Fibroblast of skin of right quadriceps (primary cell): ENCODE measurements at places on chromosomes 16 and 17.
A peak's percentile ranks its signal among the peaks of the same experiment; 100 is the strongest.

GRCh38 chr17:36731811-36732210 is 130.4 kb downstream of the MRM1 start:
- DNase-seq, result no peak

GRCh38 chr17:77581480-77581879 is 377.0 kb upstream of the TNRC6C start:
- peak; percentile 30 for DNase-seq

DNA sequence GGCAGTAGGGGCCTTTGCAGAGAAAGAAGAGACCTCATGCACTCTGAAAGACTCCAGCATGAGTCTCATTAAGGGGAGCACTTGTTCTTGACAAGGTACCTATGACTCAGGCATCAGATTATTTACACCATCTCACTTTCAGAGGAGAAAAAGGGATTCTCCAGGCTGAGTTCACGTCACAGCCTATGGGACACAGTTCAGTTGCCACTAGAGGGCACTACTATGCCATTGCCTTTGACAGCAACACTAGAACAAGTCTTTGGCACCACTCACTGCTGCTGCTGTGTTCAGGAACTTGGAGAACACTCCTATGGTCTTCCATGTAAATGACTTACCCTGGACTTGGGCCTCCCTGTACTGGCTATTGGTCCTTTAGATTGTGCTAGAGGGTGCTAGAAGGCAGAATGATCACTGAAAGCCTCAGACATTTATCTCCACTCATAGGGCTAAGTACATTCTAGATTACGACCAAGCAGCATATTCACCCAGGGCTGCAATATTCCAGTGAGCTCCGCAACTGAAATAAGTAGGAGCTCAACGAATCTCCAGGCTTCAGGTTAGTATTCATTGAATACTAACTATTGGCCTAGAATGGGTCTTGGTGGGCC is 225.1 kb upstream of the CA10 start:
- peak; percentile 23 for DNase-seq

DNA sequence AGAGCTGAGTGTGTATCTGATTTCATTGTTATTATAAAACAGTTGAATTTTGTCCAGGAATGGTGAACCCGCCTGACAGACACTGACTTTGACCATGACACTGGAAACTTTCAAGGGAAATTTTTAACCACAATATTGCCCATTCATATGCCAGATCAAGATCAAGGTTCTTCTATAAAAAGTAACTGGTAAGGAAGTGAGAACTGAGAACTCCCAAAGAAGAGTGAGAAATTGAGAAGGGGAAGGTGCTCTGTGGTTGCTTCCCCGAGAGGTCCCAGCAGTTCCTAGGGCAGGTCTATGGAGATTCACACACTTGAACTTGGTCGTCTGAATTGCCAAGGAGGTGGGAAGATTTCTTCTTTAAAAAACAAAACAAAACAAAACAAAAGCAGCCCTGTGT is 27.3 kb downstream of the SLC6A4 start:
- no peak for DNase-seq

DNA sequence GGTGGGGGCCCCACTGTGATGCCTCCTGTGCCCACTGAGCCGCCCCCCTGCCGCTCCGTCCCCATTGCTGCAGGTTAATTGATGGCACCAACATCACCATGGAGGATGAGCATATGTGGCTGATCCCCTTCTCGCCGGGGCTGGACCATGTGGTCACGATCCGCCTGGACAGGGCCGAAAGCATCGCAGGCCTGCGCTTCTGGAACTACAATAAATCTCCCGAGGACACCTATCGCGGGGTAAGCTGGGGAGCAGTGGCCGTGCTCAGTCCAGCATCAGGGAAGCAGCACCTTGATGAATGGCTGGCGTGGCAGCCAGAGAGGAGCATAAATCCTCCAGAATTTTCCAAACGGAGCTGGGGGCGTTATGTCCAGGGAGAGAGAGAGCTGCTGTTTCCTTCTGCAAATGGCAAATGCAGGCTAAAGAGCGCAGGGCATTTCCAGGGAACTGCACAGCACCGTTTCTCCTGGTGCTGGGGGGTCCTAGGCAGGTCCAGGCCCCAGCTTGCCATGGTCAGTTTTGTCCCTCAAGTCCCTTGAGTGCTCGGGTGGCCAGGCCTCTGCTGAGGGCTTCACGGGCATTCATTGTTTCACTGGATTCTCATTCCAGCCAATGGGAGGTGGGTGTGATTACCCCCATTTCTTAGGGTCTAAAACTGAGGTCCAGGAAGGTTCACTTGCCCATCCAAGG is 216.4 kb downstream of the KATNIP start:
- DNase-seq, result no peak

GRCh38 chr17:67509390-67510287 is 132.6 kb downstream of the PITPNC1 start:
- DNase-seq, result no peak

- DNase-seq, result no peak
These were observed 2.8 kb downstream of the CCL4 start for GRCh38 chr17:36106493-36106835.

GRCh38 chr17:54967621-54968261 is 713 bp downstream of the COX11 start:
- DNase-seq, result peak; percentile 27

- peak; percentile 31 for DNase-seq
These were observed 606 bp downstream of the THAP11 start for GRCh38 chr16:67842509-67843342.

DNA sequence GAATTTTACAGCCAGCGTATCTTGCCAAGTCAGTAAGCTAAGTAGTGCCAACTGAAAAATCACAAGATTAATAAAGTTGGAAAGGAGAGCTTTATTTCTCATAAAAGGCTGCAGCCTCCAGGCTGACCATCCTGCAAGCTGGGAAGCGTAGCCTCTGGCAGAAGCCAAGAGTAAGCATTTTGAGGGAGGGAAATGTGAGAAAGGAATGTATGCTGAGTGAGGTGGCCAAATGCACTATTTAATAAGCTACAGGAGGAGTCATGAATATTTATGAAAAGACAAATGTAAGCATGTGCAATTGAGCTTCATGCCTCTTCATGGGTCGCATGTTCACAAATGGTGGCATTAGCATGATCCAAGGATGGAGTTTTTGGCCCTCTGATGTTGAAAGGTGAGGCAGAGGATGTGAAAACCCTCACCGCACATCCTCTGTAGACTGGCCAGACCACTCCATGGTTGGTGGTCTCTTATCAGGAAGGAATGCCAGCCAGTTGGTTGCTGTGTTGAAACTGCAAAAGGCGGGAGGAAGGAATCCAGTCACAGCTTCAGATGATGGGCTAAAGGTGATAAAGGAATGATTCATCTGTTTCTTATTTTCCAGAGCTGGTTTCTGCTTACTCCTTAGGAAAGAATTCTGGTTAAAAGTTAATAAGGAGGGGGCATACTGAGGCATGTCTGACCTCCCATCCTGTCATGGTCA is 9.2 kb downstream of the KRT33B start:
- DNase-seq, result peak; percentile 77

- DNase-seq, result no peak
These were observed 1.3 kb upstream of the SCN4A start for GRCh38 chr17:63973930-63974593.

GRCh38 chr17:32356750-32357149 is 6.8 kb downstream of the ZNF207 start:
- DNase-seq, result no peak

GRCh38 chr17:74429604-74430384 is 2.1 kb upstream of the GPRC5C start:
- DNase-seq, result no peak

DNA sequence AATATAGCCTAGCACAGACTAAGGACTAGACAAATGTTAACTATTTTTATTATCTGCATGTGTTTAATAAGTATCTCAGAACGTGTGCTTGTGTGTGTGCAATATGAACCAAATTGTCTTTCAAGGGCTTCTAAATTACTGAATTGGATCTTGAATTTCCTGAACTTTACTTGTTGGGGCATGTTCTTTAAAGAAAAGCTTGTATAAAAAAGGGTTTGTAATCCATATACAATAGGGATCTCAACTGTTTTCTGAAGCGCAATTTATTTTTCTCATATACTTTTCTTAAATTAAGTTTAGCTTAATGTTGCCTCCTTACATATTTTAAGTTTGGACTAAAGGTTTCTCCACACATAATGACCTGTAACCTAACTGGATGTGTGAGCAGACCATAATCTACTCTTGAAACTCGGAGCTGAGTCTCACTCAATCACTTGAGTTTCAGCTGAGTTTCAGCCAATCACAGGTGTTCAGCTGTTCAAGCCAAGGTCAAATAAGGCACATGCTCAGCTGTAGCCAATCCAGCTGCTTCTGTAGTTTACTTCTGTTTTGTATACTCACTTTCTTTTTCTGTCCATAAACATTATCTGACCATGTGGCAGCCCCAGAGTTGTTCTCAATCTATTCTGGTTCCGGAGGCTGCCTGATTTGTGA is 72.3 kb downstream of the CDK5R1 start:
- no peak for DNase-seq

DNA sequence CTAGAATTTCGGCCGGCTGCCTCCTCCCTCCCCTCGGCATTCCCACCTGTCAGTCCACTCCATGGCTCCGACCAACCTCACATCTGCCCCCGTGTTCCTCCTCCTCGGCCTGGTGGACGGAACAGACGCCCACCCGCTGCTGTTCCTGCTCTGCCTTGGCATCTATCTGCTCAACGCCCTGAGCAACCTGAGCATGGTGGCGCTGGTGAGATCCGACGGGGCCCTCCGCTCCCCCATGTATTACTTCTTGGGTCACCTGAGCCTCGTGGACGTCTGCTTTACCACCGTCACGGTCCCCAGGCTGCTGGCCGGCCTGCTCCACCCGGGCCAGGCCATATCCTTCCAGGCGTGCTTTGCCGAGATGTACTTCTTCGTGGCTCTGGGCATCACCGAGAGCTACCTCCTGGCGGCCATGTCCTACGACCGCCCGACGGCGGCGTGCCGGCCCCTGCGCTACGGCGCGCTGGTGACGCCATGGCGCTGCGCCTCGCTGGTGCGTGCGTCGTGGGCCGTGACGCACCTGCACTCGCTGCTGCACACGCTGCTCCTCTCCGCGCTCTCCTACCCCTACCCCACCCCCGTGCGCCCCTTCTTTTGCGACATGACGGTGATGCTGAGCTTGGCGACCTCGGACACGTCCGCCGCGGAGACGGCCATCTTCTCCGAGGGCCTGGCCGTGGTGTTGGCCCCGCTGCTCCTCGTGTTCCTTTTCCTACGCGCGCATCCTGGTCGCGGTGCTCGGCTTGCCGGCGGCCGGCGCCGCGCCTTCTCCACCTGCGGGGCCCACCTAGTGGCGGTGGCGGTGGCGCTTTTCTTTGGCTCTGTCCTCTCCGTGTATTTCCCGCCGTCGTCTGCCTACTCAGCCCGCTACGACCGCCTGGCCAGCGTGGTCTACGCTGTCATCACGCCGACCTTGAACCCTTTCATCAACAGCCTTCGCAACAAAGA is at the start of gene OR3A2:
Gene OR3A2, minus strand, starts transcription at position 440 of the 948 bp plus-strand sequence.
- peak; percentile 11 for DNase-seq

DNA sequence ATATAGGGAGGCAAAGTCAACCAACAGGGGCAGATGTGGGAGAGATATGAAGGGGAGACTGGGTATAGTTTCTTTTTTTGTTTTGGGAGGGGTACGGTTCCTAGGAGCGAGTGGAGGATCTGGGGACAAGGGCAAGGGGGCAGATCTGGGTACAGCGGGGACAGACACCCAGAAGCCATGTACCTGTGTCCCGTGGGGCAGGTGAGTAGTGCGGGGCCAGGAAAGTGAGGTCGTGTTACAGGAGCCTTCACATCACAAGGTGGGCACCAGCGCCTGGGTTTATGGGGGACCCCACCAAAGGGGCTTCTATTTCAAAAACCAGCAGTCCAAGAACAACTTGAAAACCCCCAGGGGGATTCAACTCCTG is 11.5 kb downstream of the LITAF start:
- no peak for DNase-seq

- DNase-seq, result no peak
These were observed 62.8 kb downstream of the RABEP1 start for GRCh38 chr17:5344914-5345313.

- no peak for DNase-seq
These were observed 30.5 kb upstream of the PLCG2 start for GRCh38 chr16:81748476-81749198.

DNA sequence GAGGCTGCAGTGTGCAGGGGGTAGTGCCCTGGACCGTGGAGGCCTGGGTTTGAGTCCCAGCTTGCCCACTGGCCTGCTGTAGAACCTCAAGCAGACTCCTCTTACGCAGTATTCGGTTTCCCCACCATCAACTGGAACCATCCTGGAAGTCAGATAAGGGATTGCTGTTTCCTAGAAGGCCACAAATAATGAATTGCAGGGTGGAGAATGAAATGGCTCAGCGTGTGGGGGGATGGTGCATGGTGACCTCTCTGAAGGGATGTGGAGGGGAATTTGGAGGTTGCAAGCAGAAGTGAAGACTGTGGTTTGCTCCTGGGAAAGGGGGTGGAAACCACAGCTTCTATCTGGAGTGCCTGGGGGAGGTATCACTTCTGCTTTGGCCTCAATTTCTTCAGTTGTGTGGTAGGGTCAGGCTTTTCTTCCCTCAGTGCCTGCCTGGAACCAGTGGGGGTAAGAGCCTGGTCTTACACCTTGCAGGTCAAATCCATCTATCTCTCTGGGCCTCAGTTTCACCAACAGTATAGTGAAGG is 1.7 kb downstream of the ADGRG5 start:
- peak; percentile 20 for DNase-seq

GRCh38 chr16:85969159-85969558 is 70.2 kb downstream of the IRF8 start:
- peak; percentile 10 for DNase-seq

- DNase-seq, result no peak
These were observed 1.9 kb upstream of the MTSS2 start for GRCh38 chr16:70687671-70688245.

- DNase-seq, result no peak
These were observed 3.3 kb downstream of the TBX4 start for GRCh38 chr17:61455324-61456060.

DNA sequence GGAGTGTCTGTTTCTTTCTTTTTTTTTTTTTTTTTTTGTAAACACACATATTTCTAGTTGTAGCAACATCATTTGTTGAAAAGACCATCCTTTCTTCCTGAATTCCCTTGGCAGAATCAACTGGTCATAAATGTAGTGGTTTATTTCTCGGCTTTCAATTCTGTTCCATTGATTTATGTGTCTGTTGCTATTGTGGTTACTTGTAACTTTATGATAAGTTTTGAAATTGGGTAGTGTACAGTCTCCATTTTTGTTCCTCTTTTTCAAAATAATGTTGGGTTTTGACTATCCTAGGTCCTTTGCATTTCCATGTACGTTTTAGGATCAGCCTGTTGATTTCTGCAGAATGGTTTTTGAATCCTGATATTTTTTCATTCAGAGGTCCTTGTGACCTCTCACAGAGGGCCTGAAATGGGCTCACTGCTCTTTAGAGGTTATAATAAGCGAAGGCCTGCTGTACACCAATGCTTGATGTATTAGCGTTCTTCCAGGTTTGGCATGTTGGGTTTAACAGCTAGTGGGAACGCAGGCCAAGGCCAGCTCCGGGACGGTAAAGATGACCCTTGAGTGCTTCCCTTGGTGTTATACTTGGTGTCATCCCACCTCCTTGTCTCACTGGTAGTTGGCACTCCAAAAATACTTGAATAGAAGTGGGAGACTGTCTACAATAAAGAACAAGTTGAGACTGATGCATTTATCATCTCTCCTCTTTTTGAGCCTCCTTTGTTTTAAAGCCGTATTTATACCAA is 43.8 kb downstream of the ZNRF1 start:
- no peak for DNase-seq
